ENCODE measurements at places on chromosomes 11 and 22.

- DNase-seq: no peak
Observed at GRCh38 chr22:19721330-19722177, 1.8 kb upstream of the GP1BB start.

DNA sequence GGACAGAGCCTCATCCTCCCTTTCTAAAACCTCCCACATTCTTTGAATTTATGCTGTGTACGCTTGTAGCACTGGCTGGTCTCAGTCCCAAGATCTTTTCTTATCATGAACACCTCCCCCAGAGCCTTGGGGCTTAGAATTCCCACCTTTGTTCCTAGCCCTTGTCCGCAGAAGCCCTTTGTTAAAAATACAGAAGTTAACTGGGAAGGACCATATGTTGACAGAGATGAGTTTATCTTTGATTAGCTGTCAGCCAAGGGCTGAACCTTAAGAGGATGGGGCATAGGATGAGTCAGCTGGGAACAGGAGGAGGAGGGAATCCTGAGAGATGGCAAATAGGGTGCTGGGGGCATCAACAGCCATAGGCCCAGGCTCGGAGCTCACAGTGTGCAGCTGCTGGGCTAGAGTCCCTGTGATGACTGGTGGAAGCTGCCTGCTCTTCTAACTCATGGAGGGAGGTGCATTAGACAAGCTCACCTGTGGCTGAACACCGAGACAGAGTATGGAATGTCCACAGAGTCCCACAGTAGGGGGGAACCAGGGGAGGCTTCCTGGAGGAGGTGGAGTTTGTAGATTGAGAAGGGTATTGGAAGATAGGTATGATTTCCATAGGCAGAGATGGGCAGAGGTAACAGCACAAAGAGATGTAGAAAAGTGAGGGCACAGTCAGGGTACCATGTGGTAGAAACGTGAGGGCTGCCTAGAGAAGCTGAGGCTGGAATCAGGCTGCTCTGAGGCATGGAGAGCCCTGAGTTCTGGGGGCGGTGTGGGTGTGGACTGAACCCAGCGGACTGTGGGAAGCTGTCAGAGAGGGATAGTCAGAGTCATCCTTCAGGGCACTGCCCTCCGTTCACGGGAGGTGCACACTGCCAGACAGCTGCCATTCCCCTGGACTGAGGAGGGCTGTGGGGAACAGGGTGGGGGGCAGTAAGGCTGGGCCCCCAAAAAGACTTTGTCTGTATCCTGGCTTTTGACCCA lies 9.9 kb downstream of the MICAL2 start:
- no peak for DNase-seq

GRCh38 chr22:31800065-31800464 lies 46.2 kb downstream of the DEPDC5 start:
- DNase-seq: no peak

GRCh38 chr22:20436768-20437612 lies 635 bp downstream of the SCARF2 start:
- DNase-seq: no peak

DNA sequence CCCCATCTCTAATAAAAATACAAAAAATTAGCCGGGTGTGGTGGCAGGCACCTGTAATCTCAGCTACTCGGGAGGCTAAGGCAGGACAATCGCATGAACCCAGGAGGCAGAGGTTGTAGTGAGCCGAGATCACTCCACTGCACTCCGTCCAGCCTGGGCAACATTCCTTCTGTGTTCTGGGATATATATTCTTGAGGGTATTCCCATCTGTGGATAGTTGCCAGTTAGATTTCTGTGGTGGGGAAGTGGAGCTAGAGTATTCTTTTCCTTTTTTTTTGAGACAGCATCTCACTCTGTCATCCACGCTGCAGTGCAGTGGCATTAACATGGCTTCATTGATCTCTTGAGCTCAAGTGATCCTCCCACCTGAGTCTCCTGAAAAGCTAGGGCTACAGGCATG lies 9.1 kb upstream of the ZNF74 start:
- no peak for DNase-seq

DNA sequence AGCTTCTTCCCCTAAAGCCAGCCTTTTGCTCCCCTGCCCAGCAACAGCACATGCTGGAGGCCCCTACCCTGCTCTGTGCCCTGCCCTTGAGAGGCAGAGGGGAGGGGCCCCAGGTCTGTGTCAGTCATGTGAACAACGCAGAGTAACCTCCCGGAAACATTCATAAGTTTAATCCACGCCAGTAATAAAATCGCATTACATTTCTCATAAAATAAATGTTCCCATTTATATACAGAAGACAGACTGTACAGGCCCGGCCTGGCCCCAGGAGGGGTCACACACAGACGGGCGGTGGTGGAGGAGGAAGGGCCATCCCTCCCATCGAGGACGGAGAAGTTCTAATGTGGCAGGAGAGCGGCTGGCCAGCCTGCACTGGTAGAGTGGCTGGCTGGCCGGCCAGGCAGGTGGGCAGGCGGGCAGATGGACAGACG lies 39.5 kb downstream of the LMO1 start:
- no peak for DNase-seq

- no peak for DNase-seq
Observed at GRCh38 chr11:91872243-91872642, 352.4 kb upstream of the FAT3 start.

DNA sequence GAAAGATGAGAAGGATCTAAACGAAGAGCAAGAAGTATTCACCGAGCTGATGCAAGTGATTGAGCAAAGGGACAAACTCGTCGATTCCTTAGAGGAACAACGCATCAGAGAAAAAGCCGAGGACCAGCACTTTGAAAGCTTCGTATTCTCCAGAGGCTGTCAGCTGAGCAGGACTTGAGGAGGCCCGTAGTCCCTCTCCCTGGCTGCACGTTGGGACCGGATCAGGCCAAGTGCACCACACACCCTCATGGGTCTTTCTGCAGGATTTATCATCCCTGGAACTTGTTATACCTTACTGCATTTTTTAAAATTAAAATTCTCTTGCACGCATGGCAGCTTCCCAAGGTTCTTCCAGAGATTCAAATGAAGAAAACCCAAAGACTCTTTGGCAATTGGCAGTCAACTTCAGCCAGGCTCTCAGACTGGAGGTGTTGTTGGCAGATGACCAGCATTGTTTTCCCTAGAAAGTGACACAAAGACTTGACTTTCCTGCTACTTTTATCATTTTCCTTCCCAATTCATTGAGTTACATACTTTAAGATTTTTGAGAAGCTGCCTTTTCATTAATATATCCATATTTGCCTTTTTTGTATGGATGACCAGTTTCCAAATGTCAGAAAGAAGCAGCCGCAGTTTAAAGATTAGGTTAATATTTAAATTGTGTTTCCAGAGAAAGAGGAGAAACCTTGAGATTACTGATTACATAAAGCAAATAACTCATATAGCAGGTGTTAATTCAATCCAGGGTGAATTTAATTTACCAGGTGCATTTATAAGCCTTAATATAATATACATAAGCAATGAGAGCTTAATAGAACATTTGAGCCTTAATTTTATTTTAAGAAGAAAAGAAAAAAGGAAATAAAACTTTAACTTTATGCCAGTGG lies 18.8 kb upstream of the PARVA start:
- DNase-seq: no peak

- no peak for DNase-seq
Observed at GRCh38 chr11:62360685-62361084, 23.4 kb downstream of the ASRGL1 start.

Data from NCI-H1092 treated with DMSO at 0.1 percent for 48 hours (cell line).